ENCODE measurements at places on chromosomes 2 and 18.
A peak's percentile ranks its signal among the peaks of the same experiment; 100 is the strongest.

GRCh38 chr2:142734231-142734630 is 143.2 kb upstream of the KYNU start:
- no peak for DNase-seq

DNA sequence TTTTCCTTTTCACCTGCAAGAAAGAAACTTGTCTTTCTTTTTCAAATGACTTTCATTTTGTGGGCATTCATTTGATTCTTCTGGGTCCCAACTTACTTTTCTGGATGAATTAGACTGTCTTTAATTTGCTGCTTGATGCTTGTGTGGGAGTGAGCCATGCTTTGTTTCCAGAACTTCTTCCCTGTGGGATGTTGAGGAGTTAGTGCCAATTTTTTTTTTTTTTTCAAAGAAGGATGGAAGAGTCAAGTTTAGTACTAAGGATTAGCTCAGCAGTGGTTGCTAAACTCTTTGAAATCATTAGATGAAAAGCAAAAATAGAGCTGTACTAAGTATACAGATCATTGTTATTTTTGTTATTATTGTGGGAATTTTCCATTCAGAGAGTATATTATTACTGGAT is 17.2 kb upstream of the KCTD1 start:
- no peak for DNase-seq

- no peak for DNase-seq
These were observed 292.0 kb downstream of the PTPRM start for GRCh38 chr18:7859122-7859521.

GRCh38 chr2:170420961-170421687 is 243.2 kb downstream of the MYO3B start:
- no peak for DNase-seq

GRCh38 chr18:31486165-31486564 is 11.8 kb upstream of the DSG2 start:
- DNase-seq: no peak

GRCh38 chr2:235229236-235229635 is 264.6 kb upstream of the AGAP1 start:
- DNase-seq: no peak

DNA sequence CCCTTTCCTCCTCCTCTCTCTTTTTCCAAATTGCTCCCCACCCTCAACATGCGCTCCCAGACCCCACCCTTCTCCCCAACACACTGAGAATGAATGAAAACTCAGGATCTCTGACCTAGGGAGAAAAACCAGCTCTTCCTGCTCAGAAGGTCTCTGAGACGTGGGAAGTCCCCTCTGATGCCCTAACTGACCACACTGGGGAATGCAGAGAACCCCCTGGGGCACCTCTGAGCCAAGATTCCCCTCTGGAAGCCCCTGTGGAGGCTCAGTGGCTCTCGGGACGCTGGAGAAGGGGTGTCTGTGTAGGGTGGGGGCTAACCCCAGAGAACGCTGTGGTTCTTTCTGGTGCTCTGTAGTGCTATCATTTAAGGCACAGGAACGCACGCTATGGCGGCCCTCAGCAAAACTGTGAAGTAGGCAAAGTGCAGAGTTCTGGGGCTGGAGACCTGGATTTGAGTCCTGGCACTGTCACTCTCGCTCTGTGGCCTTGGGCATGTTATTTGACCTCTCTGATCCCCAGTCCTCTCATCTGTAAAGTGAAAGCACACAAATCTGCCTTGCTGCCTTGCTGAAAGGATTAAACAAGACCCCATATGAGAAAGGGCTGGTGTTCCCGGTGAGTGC is 17.1 kb downstream of the ATOH8 start:
- no peak for DNase-seq

DNA sequence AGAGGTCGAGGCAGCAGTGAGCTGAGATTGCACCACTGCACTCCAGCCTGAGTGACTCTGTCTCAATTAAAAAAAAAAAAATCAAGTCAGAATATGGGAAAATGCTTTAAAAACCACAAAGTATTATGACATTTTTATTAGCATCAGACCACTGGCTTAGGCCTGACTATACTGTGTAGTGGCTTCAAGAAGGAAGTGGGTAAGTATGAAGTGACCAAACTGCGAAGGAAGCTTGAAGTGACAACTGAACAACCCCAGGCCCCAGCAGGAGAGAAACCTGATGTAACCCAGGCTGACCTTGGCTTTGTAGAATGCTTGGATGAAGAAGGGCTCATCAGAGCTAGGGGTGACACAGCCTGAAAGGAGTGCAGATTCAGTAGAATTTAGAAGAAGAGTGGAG is 21.4 kb upstream of the HAAO start:
- no peak for DNase-seq

- DNase-seq: no peak
These were observed 69.3 kb upstream of the MCFD2 start for GRCh38 chr2:46984642-46985476.

GRCh38 chr2:56185582-56186046 is 1.8 kb downstream of the CCDC85A start:
- peak; percentile 40 for DNase-seq

DNA sequence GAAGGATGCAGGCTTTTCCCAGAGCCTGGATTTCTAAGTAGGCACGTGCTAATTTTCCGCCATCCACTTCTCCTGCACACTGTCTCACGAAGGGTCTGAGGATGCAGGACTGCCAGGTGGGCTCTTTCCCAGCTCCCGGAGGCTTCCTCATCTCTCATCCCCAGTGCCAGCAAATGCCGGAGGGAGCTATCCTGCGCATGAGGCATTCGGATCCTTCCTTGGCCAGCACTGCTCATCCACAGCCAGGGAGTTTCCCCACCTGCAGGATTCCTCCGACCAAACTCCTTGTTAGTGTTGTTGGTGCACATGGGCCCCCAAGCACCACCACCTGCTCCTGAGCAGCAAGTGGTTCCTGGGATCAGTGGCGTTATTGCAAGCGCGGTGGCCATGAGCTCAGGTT is 5.0 kb downstream of the CNDP1 start:
- no peak for DNase-seq

DNA sequence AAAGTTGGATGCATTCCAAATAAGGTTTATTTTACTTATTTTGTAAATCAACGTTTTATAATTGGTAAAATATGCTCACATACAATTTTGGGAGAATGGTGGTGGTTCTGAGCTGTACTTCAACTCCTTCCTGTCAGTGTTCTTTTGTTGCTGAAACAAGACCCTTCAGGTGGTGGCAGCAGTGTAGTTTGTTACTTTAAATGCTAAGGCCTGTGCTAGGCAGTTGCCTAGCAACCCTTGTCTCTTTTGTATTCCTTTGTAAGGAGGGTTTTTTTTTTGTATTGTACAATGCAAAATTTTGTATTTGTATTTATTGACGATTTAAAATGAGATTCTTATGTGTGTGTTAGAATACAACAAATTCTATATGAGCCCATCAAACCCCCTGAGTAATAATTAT is 166.0 kb upstream of the FAM98A start:
- DNase-seq: no peak

GRCh38 chr2:11907190-11907589 is 160.8 kb downstream of the LPIN1 start:
- no peak for DNase-seq

GRCh38 chr2:140257692-140258300 is 1477.6 kb upstream of the NXPH2 start:
- DNase-seq: no peak

- DNase-seq: no peak
These were observed 53.3 kb downstream of the NEDD4L start for GRCh38 chr18:58097121-58097906.

DNA sequence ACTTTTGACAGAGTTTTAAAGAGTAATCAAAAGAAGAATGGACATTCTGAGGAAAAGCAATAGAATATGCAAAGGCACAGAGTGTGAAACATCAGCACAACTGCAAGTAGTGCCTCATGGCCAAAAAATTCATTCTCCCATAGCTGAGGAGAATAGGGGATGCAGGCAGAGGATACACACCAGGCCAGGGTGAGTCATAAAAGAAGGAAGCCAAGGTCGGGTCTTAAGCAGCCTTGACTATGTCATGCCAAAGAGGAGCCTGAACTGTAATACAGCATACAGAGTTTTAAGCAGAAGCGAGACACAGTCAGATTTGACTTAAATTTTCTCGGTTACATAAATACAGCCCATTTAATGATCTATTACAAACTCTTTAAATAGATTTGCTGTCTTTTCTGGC is 165.0 kb downstream of the LNPK start:
- no peak for DNase-seq

GRCh38 chr2:127506510-127506909 is 19.8 kb downstream of the IWS1 start:
- no peak for DNase-seq

GRCh38 chr2:66478299-66478698 is 43.4 kb downstream of the MEIS1 start:
- DNase-seq: no peak

GRCh38 chr2:31231571-31232302 is 2.2 kb upstream of the EHD3 start:
- no peak for DNase-seq

DNA sequence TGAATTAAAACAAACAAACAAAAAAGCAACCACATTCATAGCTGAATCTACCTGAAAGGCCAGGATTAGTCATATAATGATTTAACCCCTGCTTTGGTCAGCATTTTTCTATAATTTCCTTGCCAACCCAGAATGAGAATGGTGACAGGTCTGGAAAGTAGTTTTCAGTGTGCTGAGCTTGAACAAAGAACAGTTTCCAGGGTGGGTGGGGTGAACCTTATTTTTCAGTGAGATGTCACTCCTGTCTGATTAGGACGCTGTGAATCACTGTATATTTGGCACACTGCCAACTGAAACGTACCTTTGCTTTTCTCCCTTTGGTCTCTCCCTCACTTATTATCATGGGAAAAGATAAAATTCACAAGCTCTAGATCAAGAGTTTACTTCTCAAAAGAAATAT is 35.0 kb upstream of the DSC1 start:
- DNase-seq: no peak

DNA sequence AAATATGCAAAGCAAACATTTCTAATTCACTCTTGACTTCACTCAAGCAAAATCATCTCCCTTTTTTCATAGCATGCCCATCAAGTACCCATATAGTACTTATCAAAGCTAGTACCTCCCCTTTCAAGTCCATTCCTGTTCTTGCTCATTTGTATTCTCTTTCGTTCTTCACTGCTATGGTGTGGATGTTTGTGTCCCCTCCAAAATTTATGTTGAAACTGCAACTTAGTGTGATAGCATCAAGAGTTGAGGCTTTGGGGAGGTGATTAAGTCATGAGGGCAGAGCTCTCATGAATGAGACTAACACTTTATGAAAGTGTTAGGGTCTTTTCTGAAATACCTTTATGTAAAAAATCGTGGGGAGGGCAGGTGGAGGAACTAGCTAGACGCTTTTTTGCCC is 52.9 kb downstream of the RNU4ATAC start:
- no peak for DNase-seq

All from NCI-H446 (cell line).